ENCODE measurements at places on chromosomes 3 and 15. TPM values are rescaled to one million over a fixed set of nuclear protein-coding genes. Genes with fewer than 3 reads are reported as not detected.

GRCh38 chr3:161221806-161222600, 892 bp downstream of the NMD3 start:
- DNase-seq = peak; percentile 46

GRCh38 chr15:39448409-39448808, 132.5 kb upstream of the THBS1 start:
- no peak for DNase-seq

Gene MINAR1
- total RNA-seq = 0.30 TPM

Gene BCL2A1
- total RNA-seq = 124 TPM

Gene ST8SIA2
- not detected for total RNA-seq

- DNase-seq = no peak
These were observed 34.2 kb downstream of the GABRA5 start for GRCh38 chr15:26901041-26901440.

Gene APOD
- total RNA-seq = 91.6 TPM

GRCh38 chr3:124137216-124137615, 145.3 kb upstream of the ROPN1 start:
- no peak for DNase-seq

Gene HES1
- 29.5 TPM for total RNA-seq

- no peak for DNase-seq
These were observed 326.0 kb upstream of the SGO1 start for GRCh38 chr3:20511863-20512505.

DNA sequence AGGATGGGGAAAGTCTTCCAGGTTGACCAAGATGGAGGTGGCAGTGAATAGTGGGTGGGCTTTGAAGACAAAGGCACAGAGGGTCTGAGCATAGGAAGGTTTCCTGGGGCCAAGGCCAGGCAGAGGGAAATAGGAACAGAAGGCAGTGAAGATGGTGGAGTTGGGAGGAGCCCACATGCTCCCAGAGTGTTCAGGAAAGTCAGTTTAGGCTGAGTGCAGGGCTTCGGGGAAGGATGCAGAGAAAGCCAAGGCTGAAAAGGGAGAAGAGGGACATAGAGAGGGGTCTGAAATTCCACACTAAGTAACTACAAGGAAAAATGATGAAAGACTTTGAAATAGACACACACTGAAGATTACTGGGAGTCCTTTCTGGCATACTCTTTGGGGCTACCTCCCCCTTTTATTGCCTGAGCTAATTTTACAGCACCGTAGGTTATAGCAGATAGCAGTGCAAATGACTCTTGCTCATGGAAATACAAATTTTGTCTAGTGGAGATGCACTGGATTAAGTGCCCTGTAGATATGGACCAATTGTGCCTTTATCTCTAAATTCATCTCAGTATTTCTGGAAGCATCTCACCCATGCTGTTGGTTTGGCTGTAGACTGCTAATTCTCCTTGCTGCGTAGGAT, 3.8 kb downstream of the CX3CR1 start:
- DNase-seq = no peak

GRCh38 chr15:57112178-57112577, 193.7 kb downstream of the TCF12 start:
- DNase-seq = no peak

- no peak for DNase-seq
These were observed 17.2 kb downstream of the DAPK2 start for GRCh38 chr15:64029110-64029509.

GRCh38 chr15:91946075-91946474, 92.6 kb downstream of the SLCO3A1 start:
- no peak for DNase-seq

GRCh38 chr15:58490086-58490887, 58.5 kb downstream of the LIPC start:
- no peak for DNase-seq

- no peak for DNase-seq
These were observed 78.5 kb downstream of the LRTM1 start for GRCh38 chr3:54849360-54849759.

- peak; percentile 87 for DNase-seq
These were observed at the start of gene TMED3 for GRCh38 chr15:79310985-79311900. Gene TMED3 (plus strand): TSS chr15:79311112. CDS start chr15:79311250, 138 bp downstream.

DNA sequence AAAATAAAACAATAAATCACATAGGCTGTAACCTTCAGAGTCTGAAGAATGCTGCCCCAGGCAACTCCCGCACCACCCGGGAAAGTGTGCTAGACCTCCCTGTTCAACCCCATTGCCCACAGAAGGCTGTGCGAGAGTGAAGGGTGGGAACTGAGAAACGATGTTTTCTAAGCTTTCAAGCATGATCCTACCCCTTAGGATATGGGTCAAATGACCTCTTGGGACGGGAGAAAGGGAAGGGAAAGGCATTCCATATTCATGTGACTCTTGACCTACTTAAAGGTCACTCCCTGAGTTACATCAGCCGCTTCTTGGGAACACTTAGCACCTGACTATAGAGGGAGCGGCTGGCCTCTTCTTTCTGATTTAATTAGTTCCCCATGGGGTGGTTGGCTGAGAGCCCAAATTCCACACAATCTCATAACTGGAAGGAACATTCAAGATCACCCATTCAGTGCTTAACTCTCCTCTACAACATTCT, 114.7 kb upstream of the SLC24A5 start:
- peak; percentile 64 for DNase-seq

Gene CD200
- 4.4 TPM for total RNA-seq

Measured in lower lobe of right lung (tissue), 2 donors.